ENCODE measurements at places on chromosomes 16 and 17.

GRCh38 chr17:59299400-59300092 is 31.9 kb upstream of the YPEL2 start:
- DNase-seq = no peak

DNA sequence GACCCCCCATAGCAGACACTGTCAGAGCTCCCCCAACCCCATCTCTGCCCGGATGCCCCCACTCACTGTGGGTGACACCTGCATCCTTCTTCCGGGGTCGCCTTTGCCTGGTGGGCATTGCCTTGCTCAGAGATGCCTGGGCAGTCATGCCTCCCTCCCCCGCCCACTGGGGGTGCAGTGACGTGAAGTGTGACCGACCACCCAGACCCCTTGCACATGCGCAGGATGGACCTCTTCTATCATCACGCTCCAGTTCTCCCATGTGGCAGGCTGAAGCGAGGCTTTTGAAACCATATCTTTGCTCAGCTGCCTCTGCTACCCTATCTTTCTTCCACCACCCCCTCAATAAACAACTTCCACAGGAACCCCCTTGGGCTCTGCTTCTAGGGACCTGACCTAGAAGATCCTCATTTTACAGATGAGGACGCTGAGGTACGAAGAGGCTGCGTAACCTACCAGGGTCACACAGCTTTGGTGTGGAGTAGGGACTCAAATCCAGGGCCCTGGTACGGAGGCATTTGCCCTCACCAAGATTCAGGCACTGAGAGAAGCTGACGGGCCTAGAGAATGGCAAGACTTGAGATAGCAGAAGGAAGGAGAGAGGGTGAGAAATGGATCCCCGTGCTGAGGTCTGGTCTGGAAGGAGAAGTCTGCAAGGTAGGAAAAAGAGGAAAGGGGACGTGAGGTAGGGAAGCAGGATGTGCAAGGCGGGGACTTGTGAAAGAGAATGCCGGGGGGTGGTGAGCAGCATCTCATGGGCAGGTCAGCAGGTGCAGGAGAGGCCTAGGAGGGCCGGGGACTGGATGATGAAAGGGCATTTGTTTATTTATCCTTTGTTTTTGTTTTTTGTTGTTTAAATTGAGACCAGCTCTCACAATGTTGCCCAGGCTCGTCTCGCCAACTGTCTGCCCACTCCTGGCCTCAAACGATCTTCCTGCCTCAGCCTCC is 14.4 kb downstream of the NLRC5 start:
- DNase-seq = no peak

DNA sequence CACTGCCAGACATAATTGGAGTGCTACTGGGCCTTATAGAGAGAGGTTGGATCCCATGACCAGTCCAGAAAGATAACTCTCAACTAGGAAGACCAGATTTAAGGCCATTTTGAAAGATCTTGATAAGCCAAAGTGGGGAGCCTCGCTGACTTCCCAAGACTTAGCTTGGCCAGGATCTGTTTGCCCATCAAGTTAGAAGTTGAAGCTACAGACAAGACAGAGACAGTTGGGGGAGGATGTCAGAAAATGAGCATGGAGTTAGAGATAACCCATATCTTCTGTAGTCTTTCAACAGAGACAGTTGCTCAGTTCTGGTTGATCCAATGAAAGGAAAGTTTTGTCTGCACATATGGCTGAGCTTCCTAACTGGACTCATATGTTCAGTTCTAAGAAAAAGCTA is 267.4 kb downstream of the HS3ST3A1 start:
- no peak for DNase-seq

- DNase-seq = no peak
Observed at GRCh38 chr17:8022360-8023003, 16.4 kb upstream of the ALOX15B start.

- no peak for DNase-seq
Observed at GRCh38 chr16:84194018-84194417, 3.1 kb downstream of the ADAD2 start.

Measured in RPMI7951 (cell line).